ENCODE measurements at places on chromosomes 6 and 20.

DNA sequence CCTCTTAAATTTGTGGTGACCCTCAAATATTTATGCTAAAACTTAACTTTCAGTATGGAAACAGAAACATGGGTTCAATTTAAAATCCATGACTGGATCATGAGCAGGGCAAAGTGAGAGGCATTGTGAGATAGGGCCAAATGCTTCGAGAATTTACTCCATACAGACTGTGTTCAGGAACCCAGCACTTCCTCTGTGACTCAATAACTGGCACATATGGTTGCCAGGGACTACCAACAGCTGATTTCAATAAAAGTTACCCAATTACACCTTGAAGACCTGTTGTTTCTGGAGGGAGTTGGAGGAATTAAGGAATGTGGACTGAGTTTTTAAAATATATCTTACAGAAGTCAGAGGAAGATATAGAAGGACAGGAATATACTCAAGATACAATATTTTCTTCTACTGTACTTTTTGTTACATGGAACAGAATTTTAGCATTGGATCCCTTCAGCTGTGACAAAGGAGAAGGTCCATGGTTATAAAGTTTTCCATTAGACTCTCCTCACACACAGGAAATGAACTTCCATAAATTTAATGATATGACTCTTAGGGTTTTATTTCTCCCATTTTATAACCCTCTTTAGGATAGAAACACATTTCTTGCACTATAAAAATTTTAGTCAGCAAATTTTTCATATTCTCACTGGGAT is 258.5 kb downstream of the KHDC1L start:
- no peak for DNase-seq

DNA sequence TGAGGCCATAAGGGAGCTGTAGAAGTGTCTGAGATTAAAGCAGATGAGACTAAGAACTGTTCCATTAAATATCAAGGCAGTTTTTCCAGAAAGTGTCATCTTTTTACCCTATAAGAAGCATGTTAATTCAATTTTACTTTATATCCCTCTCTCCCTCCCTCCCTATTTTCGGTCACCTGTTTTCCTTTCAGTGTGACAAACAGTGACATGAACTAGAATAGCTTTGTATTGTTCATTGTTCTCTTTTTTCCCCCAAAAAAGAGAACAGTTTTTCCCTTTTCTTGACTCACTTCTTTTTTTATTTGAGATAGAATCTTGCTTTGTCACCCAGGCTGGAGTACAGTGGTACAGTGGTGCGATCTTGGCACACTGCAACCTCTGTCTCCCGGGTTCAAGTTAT is 269.3 kb downstream of the ZFAND3 start:
- DNase-seq: no peak

- DNase-seq: no peak
Measured at GRCh38 chr6:35048631-35049083, 92.5 kb downstream of the TCP11 start.

DNA sequence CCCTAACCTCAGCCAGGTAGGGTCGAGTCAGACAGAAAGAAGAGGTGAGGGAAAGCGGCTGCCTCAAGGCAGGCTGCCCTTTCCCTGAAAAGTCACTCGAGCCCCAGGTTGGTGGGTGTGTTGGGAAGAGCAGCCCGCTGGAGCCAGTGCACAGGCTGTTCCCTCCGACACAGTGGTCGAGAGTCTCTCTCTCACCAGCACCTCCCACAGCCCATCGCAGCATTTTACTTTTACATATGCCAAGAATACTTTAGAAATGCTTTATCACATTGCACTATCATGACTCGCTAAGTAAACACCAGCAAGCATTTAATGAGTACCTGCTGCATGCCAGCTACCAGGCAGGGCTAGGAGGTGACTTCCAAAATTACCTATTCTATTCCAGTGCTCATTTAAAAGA is 1.7 kb downstream of the PRPH2 start:
- no peak for DNase-seq

DNA sequence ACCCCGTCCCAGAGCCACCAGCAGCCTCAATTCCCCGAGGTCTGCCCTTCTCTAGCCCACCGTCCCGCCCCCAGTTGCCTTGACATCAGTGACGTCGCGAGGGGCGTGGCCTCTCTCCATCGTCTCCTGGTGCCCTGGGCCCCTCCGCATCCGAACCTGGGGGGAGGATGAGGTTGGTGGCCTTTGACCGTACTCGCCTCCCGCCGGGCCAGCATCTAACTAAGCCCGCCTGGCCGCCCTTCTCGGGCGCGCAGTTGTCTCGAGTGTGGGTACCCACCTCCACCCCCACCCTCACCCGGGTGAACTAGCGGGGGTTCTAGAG is 5.5 kb upstream of the ARMC12 start:
- DNase-seq: peak; percentile 84

GRCh38 chr6:56758553-56758952 is 115.9 kb upstream of the DST start:
- DNase-seq: no peak

DNA sequence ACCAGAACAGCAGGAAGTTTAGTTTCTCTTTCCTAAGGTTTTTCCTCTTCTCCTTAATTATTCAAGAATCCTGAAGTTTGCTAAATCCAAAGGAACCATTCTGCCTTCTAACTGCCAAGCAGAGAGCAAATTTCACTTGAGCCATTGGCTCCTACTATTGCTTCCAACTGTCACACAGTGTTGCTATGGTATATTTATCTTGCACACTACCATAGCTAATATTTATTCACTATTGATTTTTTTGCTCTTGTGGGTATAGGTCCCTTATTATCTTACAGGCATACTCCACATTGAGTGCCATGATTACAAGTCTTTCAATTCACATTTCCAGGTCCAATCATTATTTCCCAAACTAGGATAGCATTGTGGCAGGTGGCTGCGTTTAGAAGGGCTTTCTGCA is 266.7 kb upstream of the FLRT3 start:
- DNase-seq: no peak

DNA sequence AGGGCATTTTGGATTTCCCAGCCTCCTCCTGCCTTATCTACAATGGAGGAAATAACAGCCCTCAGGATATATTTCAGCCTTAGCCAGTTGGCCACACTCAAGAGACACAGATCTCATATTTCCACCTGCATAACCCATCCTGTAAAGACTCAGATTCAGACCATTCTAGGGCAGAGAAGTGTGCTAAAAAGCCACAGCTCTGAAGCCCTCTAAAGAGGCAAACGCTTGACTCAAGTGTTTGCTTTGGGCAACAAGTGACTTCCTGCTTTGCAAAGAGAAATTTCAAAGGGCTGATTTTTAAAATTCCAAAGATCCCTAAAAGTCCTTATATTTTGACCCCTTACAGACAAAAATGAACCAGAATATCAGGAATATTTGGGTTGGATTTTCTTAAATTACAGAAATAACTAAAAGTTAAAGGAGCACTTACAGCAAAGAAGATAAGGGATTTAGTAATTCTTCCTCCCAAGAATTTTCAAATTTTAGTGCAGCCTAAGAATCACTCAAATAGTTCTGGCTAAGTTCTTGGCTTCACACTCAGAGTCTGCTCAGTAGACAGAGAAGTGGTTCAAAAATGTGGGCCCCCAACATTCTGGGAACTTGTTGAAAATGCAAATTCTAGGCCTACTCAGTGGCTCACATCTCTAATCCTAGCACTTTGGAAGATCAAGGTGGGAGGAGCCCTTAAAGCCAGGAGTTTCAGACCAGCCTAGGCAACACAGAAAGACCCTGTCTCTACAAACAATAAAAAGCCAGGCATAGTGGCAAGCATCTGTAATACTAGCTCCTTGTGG is 18.9 kb upstream of the ADGRF5 start:
- DNase-seq: no peak

GRCh38 chr6:156807795-156808194 is 30.6 kb downstream of the ARID1B start:
- DNase-seq: no peak

GRCh38 chr20:1663917-1664316 is 6.3 kb upstream of the SIRPG start:
- DNase-seq: no peak

DNA sequence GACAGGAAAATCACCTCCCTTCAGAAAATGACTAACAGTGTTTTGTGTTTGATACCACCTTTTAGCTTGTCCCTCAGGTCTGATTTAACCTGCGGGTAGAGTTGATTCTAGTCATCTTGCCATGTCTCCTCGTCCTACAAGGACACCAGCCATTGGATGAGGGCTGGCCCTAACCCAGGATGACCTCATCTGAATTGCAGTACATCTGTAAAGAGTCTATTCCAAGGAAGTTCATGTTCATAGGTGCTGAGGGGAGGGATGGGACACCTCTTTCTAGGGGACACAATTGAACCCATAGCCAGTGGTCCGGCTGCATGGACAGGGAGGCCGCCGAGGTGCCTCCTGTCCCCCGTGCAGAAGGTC is 52.0 kb upstream of the DACT2 start:
- DNase-seq: no peak

DNA sequence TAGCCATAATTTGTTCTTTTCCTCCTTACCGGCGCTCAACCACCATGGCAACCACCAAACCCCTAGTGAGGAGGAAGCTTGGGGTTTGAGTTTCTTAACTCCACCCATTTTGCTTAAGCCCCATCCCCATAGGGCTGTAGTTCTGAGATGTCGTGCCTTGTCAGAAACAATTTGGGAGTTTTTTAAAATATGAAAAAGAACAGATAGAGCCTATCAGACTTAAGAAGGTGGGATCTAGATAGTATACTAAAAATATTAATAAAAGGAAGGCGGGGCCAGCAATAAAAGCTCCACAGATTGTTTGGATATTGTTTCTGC is 5.6 kb downstream of the BRD2 start:
- no peak for DNase-seq

DNA sequence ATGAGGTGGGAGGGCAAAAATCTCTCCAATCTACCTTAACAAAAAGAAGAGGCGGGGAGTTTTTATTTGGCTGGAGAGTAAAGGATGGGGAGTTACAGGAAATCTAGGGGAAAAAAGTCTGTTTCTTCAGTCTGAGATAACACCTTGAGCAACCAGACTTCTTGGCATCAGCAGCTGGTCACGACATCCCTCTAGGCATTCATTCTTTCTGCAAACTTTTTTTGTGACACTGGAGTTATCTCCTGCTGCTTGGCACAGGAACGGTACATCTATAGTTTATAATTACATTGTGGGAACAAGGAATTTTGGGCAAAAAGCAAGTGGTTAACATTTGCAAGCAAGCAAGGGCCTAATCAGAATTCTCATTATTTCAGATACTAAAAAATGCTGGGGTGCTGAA is 50.6 kb upstream of the IFNGR1 start:
- DNase-seq: no peak

DNA sequence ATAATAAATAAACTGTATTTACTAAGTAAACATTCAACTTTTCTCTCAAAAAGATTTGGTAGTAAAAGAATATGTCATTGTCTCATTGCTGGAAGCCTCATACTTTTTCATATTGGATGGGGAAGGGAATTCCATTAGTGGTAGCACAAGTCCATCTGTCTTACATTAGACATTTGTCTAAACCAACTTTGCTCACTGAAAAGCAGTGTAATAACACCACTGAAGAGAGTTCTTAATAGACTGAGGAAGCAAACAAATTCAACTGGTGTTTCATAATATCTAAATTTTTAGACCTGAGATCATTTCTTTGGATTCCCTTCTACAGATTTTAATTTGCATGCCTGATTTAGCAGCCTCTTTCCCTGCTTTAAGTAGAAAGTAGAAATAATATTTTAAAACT is 62.7 kb downstream of the PLCB1 start:
- no peak for DNase-seq

Measured in COR-L47 (cell line).